ENCODE measurements at places on chromosomes 11 and 22.
A peak's percentile ranks its signal among the peaks of the same experiment; 100 is the strongest.

GRCh38 chr11:100619484-100619883, 67.6 kb upstream of the ARHGAP42 start:
- no peak for DNase-seq

DNA sequence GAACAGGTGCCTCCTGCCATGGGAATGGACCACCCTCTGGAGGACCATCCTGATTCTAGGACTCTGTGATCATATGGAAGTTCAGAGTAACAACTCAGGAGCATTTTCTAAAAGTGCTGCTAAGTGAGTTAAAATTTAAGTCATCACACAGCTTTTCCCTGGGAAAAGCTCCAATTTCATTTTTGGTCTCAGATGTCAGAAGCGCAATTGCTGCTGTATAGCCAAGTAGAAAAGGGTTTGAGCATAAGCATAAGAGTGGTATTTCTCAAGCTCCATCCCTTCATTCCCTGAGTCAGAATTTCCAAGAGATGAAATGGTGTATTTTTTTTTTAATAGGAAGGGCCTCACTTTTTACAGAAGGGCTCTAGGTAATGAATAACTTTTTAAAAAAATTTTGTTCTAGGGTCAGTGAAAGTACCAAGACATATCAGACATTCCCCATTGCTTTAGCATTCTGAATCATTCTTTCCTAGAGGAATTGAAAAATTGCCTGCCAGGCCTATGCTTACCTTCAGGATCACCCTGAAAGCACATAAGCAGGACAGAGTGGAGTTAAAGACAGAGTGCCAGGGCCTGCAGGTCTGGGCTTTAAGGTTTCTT, 564.5 kb upstream of the ISX start:
- no peak for DNase-seq

- no peak for DNase-seq
These were observed 51.4 kb upstream of the RASD2 start for GRCh38 chr22:35489239-35489638.

- DNase-seq: no peak
These were observed 154.2 kb downstream of the DLG2 start for GRCh38 chr11:85472953-85473352.

- no peak for DNase-seq
These were observed 70.2 kb downstream of the DBX1 start for GRCh38 chr11:20089796-20090653.

- DNase-seq: no peak
These were observed 1091.9 kb upstream of the RAG2 start for GRCh38 chr11:37689951-37690350.

DNA sequence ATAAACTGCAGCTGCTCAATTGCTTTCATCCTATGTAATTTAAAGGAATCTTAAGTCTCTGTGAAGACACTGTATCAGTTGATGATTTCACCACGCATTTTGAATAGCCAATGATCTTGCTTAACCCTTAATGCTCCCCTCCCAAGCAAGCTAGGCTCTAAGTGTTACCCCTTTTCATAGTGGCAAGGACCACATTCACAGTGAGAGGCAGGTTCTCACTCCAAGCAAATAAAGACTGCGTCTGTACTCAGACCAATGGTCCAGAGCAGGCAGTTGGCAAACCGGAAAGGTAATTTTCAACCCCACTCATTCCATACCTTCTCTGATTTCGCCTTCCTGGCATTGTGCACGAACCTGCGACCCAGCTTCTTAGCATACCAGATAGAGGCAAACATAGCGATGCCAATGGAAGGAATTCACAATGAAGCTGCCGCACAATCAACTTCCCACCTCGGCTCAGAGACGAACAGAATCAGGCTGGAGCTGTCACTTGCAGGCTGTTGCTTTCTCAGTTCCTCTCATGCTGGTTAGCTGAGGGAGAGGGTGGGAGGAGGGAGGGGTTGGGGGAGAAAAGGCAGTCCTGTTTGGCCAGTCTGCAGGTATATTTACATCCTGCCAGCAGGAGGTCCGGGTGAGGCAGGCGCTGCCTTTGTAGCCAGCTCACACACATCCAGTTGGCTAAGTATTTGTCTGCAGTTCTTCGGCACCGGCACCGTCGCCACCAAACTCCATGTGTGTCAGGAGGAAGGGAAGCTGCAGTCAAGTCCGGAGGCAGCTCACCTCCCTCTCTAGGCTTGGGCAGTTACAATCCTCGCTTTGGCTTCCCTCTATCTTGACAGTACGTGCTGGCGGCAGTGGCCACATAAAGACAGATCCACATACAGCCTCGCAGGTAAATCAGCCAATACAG, 1151.2 kb upstream of the CCDC90B start:
- no peak for DNase-seq

- DNase-seq: no peak
These were observed 2.1 kb downstream of the GRIK4 start for GRCh38 chr11:120513436-120514315.

DNA sequence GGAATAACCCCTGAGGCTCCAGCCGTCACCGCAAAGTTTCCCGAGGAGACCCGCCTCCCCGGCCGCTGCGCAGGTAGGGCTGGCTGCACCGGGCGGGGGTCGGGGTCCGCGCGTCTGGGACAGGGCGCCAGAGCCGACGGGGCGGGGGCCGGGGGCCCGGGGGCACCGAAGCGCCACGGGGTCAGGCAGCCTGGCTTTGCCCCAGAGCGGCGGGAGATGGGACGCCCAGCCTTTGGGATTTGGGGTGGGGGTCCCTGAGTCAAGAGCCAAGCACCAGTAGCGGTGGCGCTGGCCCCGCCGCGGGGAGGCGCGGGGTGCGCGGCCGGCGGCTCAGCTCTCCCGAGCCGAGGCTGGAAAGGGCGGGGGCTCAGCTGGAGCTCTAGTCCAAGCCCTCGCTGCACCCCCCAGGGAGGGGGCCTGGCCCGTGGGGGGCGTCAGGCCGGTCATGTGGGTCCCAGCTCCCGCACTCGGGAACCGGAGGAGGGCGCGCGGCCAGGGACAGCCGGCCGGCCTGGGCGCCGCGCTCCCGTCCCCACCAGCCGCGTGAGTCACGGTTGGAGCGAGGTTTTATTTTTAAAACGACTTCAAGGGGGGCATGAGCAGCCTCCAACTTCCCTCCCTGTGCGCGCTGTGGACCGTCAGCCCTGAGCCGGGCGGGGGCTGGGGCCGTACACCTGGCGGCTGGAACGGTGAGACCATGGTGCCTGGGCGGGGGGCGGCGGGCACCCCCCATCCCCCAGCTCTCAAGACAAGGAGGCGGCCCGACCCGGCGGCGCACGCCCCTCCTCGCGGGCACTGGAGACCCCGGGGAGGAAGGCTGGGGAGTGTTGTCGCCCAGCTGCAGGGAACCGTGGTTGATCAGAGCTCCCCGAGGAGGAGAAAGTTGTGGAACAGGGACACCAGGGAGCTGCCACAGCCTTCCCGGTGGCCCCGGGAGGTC, 626 bp downstream of the FLRT1 start:
- no peak for DNase-seq

DNA sequence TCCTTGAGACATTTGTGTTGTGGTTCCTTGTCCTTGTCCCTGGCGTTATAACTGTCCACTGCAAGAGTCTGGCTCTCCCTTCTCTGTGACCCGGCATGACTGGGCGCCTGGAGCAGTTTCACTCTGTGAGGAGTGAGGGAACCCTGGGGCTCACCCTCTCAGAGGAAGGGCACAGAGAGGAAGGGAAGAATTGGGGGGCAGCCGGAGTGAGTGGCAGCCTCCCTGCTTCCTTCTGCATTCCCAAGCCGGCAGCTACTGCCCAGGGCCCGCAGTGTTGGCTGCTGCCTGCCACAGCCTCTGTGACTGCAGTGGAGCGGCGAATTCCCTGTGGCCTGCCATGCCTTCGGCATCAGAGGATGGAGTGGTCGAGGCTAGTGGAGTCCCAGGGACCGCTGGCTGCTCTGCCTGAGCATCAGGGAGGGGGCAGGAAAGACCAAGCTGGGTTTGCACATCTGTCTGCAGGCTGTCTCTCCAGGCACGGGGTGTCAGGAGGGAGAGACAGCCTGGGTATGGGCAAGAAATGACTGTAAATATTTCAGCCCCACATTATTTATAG, 23.0 kb downstream of the MYBPC3 start:
- DNase-seq: no peak

DNA sequence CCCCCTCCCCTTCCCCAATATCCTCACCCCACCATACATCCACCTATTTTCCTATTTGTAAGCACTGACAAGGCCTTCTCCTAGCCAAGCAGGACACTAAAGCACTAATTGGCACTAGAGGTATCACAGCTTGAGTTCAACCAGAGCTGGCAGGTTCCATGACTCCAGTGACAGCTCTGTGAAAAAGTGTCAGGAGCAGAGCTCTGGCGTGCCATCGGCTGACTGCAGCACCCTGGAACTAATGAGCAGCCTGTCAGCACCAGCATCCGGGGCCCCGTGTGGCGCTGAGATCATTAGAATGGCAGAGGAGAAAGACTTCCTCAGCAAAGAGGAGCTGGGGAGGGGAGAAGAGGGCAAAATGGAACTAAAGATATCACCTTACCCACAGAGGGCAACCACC, 847.4 kb downstream of the NTM start:
- no peak for DNase-seq

DNA sequence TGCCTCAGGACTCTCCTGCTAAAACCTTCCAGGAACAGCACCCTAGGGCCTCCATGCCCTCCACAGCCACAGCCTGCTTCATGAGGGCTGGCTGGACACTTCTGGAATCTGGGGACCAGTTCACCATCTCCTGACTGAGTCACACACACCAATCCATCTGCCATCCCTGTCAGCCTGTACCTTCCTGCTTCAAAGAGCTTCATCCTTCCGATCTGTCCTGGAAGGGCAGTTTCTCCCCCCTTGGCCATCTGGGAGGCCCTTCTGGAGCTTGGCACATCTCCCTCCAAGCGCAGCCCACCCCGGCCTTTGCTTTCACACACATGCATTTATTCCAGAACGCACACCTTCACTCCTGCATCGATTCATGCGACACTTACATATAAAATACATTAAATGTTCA, 13.0 kb downstream of the APBB1 start:
- no peak for DNase-seq

GRCh38 chr22:40346185-40347118, at the start of gene ADSL:
TSS of gene ADSL (plus strand) at chr22:40346500. CDS start at chr22:40346559, 59 bp downstream.
- DNase-seq: peak; percentile 89

DNA sequence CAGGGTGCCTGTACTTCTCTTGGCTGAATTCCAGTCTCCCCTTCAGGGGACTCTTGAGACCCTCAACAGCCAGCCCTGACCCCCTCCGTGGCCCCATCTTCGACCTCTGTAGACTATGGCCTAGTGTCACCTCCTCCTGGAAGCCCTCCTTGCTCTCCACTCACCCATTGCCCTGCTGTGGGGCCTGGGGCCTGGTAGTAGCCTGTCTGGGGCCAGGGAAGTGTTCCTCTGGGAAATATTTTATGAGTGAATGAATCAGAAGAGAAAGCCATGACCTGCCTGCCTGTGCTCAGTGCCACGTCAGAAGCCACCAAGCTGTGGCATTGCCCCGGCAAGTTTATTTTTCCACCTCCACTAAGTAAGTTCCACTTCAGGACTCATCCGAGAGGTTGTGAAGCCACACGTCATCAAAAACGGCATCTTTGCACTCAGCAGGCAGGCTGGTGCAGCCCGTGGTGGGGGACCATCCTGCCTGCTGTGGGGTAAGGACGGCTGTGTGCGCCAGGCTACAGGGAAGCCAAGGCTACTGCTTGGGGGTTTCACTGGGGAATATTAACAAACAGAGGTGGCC, 59.6 kb upstream of the PPARA start:
- no peak for DNase-seq

- DNase-seq: no peak
These were observed 91.7 kb upstream of the CSNK2A3 start for GRCh38 chr11:11444804-11445131.

- no peak for DNase-seq
These were observed 8.0 kb upstream of the CSRP3 start for GRCh38 chr11:19209617-19210370.

GRCh38 chr11:17585911-17586695, 39.0 kb downstream of the OTOG start:
- DNase-seq: no peak

DNA sequence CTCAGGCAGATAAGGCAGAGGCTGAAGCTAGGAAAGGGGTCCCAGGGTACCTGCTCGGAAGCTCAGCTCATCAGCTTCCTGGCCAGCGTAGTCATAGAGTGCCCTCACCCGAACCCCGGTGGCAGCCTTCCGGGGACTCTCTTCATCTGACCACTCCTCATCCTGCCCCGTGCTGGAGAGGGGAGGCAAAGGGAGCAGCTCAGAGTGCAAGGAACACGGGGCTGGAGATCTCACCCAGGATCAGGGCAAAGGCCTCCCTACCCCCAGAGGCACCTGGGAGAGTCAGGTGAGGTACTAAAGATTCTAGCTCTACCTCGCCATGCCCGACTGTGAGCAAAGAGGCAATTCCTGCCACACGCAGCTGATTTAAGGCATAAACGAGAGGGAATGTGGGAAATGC, 1.6 kb upstream of the ARFGAP2 start:
- no peak for DNase-seq

DNA sequence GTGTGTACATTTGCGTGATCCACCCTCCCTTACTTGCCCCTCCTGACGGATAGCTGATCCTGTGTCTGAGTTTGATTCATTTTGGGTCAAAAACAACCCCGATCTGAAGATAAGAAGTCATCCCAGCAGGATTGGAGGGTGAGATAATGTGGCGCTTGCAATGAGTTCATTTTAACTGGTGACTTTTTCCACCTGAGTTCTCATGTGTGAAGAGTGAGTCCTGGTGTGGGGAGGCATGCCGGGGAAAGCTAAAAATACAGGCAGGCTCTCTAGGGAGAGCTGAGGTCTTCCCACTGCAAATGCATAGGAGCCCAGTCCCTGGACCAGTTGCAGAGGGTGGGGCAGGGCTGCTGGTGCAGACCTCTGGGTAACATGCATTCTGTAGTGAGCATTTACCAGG, 35.7 kb upstream of the ELF5 start:
- DNase-seq: no peak

DNA sequence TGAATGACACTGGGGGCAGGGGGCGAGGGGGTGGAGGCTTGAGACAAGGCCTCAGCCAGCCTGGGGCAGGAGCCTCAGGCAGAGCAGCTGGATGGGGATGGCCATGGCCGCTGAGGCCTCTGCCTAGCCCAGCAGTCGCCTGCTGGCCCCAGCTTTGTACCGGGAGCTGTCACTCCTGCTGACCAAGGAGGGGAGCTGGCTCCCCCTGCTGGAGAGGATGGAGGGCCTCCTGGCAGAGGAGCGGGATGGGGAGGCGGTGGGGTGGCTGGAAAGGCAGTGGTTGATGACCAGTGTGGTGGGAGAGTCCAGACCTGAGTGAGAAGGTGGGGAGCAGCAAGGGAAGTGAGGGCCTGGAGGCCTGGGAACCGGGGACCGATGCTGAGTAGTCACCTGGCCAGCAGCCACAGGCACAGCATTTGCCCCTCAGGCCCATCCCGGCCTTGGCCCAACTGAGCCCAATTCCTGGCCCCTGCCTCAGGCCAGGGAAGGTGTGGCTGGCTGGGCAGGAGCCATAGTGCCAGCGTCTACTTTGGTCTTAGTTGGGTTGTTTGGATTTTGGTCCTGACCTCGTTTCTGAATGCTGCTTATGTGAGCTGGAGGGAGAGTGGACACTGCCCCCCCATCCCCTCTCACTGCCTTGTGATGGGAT, 6.0 kb upstream of the SUSD2 start:
- peak; percentile 51 for DNase-seq

GRCh38 chr11:120184946-120185705, 25.7 kb upstream of the OAF start:
- no peak for DNase-seq

- DNase-seq: no peak
These were observed 14.7 kb downstream of the RELT start for GRCh38 chr11:73390601-73391565.

- DNase-seq: no peak
These were observed 67.4 kb upstream of the PITPNB start for GRCh38 chr22:27986459-27986858.

GRCh38 chr11:75154646-75155569, 4.0 kb downstream of the SLCO2B1 start:
- DNase-seq: no peak
